Left colon (tissue), 2 donors: ENCODE measurements at places on chromosomes 2 and 18. TPM values are rescaled to one million over a fixed set of nuclear protein-coding genes. Genes with fewer than 3 reads are reported as not detected.

DNA sequence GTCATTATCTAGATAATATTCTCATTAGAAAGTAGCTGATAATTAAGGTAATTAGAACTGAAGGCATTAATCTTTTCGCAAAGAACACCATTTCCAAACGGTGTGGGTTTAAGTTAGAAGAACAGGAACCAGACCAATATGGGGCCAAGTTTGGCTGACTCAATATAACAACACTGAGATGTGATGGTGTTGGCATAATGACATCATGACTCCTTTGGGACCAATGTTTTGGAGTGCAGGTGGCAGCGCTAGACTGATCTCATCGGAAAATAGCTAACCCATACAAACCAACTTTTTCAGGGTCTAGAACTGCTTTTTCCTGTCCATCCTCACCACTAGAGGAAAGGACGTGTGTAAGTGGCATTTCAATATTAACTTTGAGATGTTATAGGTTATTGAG lies 1171.7 kb upstream of the ZEB2 start:
- DNase-seq = no peak

Gene CCDC138
- total RNA-seq = 4.2 TPM

Gene TFCP2L1
- 106 TPM for total RNA-seq

Gene ATF2
- 35.4 TPM for total RNA-seq

GRCh38 chr18:58315739-58316215 lies 271.8 kb downstream of the NEDD4L start:
- peak; percentile 70 for DNase-seq

GRCh38 chr2:213119061-213119809 lies 32.2 kb downstream of the IKZF2 start:
- no peak for DNase-seq

- no peak for DNase-seq
Measured at GRCh38 chr2:18149660-18150246, 271.3 kb downstream of the KCNS3 start.

Gene PLCD4
- 1.0 TPM for total RNA-seq

Gene SULT1C3
- total RNA-seq = not detected

DNA sequence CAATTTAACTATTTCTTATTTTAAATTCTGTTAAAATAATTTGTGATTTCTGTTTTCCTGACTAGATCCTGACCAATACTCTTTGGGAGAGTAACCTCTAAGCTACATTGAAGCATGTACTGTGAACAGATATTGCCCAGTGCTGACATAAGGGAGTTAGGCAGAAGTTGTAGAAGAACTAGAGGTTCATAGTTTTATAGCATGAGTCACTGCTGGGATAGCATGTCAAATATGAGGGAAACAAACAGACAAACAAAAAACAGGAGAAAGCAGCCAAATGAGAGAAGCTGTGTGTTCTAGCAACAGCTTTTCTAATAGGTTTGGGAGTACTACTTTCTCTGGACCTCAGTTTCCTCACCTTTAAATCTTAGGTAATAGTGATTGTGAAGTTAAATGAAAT lies 72.4 kb downstream of the CERS6 start:
- no peak for DNase-seq

GRCh38 chr2:7595206-7595605 lies 678.0 kb downstream of the RNF144A start:
- DNase-seq = no peak
